ENCODE measurements at places on chromosomes 11 and 22.

- DNase-seq = no peak
These were observed 277.7 kb downstream of the OPCML start for GRCh38 chr11:133254601-133255000.

GRCh38 chr11:15055620-15056356 lies 17.6 kb upstream of the CALCB start:
- no peak for DNase-seq

- no peak for DNase-seq
These were observed 118.1 kb downstream of the ATM start for GRCh38 chr11:108340973-108341372.

DNA sequence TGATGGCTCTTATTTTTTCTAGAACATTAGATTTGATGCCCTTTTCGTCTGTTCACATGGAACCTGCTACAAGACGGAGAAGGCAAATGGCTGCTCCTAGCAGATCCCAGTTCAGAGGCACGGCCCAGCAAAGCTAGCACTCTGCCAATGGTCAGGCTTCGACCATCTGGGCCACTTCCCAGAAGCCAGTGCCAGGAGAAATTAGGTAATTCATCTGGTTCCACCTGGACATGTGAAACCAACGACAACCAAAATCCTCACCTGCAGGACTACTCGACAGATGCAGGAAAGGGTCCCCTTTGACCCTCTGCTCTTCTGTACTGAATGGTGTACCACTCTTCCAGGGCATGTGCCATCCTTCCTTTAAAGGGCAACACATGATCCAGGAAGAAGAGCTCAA lies 25.4 kb downstream of the MICAL3 start:
- no peak for DNase-seq

DNA sequence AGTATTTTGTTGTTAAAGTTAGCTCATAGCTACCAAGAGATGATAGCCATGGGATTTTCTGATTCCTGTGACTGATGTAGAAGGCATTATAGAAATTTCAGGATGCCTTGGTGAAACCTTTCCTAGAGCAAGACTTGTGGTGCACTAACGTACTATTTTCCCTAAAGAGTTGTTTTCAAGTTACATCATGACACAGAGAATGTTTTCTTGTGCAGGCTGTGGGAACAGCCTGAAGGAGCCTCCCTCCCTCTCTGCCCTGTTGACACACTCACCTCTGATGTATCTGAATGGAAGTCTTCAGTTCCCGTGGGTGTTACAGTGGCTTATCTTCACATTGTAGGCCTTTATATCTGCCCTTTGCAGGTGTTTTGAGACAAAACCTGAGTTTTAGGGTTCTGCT lies 121.6 kb downstream of the LDLRAD3 start:
- DNase-seq = no peak

DNA sequence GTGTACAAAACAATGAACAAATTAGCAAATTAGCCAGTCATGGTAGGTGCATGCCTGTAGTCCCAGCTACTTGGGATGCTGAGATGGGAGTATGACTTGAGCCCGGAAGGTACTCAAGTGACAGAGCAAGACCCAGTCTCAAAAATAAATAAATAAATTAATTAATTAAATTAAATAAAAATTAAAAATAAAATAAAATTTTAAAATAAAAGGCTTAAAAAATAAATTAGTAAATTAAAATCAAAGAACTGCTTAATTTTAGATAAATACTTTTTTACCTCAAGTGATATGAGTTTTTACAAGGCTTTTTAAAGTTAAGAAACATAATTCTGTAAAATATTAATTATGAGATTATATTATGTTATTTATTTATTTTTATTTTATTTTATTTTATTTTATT lies 50.9 kb upstream of the TSPAN18 start:
- no peak for DNase-seq

- DNase-seq = no peak
These were observed 566.1 kb upstream of the LARGE1 start for GRCh38 chr22:34486381-34486780.

DNA sequence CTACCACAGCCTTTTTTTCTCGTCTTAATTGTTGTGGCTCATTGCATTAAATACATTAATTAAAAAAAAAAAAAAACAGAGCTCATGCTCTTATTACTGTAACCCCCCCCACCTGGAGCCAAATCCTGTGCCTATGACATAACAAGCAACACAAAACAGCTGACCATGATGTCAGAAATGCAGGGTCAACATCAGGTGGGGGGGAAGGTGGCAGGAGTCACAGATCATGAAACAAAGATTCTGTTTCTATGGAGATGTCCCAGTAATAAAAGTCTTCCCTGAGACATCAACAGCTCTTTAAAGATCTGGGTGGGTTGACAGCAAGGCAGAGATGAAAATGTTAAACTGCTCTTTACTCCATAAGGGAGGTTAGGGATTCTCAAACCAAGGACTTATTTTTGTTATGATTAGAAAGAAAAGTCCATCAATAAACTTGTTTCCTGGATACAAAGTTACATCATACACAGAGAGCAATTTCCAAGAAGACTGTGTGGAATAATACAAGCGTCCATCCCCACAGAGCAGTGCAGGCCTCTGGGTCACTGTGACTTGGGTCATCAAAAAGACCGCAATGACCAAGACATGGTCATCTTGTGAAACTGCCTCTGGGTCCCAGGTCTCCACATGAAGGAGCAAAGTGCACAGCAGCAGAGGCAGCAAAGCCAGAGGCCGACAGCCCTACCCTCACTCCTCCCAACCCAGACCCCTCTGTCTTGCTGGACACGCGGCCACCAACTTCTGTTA lies 42.7 kb upstream of the CYP2D6 start:
- DNase-seq = no peak

DNA sequence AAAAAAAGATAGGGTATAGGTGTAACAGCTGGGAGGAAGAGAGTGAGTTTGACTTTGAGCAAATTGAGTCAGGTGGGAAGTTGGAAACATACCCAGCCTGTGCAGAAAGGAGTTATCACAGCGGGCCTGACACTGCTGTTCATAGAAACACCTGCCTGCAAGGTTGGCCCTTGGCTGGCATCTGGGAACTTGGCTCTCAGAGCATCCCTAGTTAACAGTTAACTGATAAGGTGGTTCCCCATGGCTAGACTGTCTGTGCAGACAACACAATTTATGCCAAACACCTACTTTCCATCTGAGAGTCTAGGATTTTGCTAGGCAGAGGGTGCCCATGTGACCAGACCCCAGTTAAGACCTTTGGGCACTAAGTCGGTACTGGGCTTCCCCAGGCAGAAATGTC lies 31.4 kb downstream of the ADAMTS8 start:
- no peak for DNase-seq

DNA sequence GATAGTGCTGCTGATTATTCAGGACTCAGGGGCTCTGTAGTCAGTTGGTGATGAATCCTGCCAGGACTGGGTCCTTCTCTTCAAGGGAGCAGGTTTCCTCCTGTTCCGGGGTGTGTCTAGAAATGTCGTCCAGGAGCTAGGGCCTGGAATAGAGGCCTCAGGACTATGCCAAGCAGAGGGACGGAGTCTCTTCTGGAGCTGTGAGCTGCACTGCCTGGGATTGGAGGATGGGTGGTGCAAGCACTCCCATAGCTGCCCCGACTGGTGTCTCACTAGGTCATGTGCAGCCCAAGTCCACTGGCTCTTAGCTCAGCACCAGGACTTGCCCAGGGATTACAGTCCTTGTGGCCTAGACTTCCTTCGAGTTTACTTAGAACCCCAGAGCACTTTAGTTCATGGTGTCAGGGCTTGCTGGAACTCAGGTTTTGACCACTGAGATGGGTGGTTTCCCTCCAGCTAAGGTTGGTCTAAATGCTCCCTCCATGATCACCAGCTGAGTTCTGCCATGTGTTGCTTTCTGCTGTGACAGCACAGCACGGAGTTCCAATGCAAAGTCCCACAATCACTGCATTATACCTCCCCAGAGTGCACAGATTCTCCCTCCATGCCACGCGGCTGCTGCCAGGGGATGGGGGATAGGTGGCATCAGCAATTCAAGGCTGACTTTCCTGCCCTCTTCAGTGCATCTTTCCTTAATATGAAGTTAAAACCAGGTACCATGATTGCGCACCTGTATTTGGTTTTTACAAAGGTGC lies 42.6 kb upstream of the SHANK2 start:
- no peak for DNase-seq

- DNase-seq = no peak
These were observed 15.4 kb upstream of the XBP1 start for GRCh38 chr22:28815729-28816128.

DNA sequence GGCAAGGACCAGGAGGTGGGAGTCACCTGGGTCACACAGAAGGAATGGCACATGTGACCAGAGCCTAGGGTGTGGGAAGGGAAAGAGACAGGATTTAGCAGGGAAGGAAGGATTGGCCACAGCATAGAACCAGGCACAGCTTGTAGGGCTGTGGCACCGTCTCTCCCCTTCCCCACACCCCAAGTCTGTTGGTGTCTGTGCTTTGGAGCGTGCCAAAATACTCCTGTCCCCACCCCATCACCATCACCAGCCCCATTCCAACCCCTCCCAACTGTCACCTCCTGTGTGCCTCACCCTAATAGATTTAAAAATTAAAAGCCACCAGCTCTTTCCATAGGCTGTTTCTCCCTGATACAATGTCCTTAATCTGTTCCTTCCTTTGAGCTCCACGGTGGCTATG lies 18.2 kb downstream of the SGSM1 start:
- no peak for DNase-seq
